ENCODE measurements at places on chromosomes 7 and 10. TPM values are rescaled to one million over a fixed set of nuclear protein-coding genes. Genes with fewer than 3 reads are reported as not detected.

The ANXA8 gene
- total RNA-seq: not detected

GRCh38 chr10:60008816-60009215 is 102.5 kb upstream of the CCDC6 start:
- no peak for ATAC-seq

- ATAC-seq: no peak
Measured at GRCh38 chr7:97064972-97065587, 40.4 kb upstream of the DLX5 start.

GRCh38 chr10:91214911-91215310 is 5.6 kb upstream of the PCGF5 start:
- no peak for ATAC-seq

Data from motor neuron (in vitro differentiated cells).